HFF-Myc (cell line): ENCODE measurements at places on chromosomes 7 and 10.

GRCh38 chr7:120987280-120987679, 1.2 kb upstream of the CPED1 start:
- DNase-seq = no peak

GRCh38 chr7:29139191-29139590, 7.1 kb downstream of the CPVL start:
- no peak for DNase-seq

GRCh38 chr7:106312906-106313305, 28.1 kb upstream of the NAMPT start:
- DNase-seq = no peak

DNA sequence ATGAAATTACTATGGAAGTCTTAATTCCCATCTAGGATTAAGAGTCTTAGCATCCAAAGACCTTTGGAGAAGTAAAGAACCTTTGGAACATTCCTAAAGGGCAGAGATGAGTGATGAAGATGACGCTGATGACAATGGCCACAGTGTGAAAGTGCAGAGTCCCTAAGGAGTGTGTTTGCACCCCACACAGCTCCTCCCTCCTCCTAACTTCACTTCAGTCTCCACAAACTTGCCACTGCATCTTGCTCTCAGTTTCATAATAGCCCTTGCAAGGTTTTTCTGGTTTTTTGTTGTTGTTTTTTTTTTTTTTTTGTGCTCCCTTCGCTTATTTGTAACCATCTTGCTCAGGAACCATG, 117.5 kb upstream of the ANLN start:
- no peak for DNase-seq

- DNase-seq = no peak
These were observed 74.2 kb downstream of the NOC3L start for GRCh38 chr10:94288361-94289101.

GRCh38 chr10:31179091-31179680, 139.8 kb upstream of the ZEB1 start:
- DNase-seq = no peak

- DNase-seq = no peak
These were observed 335.8 kb upstream of the MBL2 start for GRCh38 chr10:53108317-53108934.

GRCh38 chr7:151825721-151826120, 51.2 kb downstream of the PRKAG2 start:
- DNase-seq = no peak

- DNase-seq = no peak
These were observed 36.6 kb downstream of the PLPP4 start for GRCh38 chr10:120493411-120494312.

DNA sequence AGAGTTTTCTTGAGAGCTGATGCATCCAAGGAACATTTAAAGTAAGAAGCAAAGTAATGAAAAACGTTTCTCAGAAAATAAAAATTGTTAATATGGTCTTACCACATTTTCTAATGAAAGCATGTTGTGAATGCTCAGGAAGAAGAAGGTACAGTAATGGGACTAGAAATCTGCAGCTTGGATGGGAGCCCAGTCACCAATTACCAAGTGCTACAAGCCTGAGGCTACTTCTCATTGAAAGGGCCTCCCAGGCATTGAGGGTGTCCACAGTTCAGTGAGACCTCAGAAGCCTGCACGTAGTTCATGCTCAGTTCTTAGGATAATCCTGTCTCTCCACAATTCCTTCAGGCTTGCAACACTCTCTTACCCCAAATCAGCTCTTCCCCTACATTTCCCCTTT, 17.6 kb downstream of the PTN start:
- DNase-seq = no peak

DNA sequence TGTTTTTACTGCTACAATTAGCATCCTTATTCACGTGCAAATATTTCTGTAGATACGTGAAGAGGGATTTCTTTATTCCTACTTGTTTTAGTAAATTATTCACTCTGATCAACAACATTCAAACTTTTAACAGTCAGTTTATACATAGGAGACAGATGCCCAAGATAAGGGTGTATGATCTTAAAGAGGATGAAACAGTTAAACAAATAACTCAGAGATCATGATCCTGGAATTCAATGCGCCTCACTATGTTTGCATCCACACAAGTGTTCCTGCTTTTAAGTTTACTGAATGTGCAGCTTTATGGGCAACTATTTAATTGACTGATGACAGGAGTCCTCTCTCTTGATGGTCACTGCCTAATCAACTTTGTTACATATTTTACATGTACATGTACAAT, 394.8 kb downstream of the PARD3 start:
- DNase-seq = no peak
